ENCODE measurements at places on chromosomes 3 and 15. TPM values are rescaled to one million over a fixed set of nuclear protein-coding genes. Genes with fewer than 3 reads are reported as not detected.

GOLGA8R gene
- 24.6 TPM for total RNA-seq

SLC24A5 gene
- total RNA-seq: not detected

GOLGA6L4 gene
- total RNA-seq: 2.0 TPM

CCR5 gene
- total RNA-seq: 0.49 TPM

ITPR1 gene
- 210 TPM for total RNA-seq

ZPLD1 gene
- total RNA-seq: not detected

RBP2 gene
- not detected for total RNA-seq

MESP2 gene
- total RNA-seq: not detected

ESYT3 gene
- total RNA-seq: 25.1 TPM

RNF168 gene
- 21.3 TPM for total RNA-seq

TEX55 gene
- not detected for total RNA-seq

PPP1R14D gene
- total RNA-seq: not detected

CFAP92 gene
- total RNA-seq: 2.5 TPM

KCNAB1 gene
- total RNA-seq: 26.1 TPM

TM6SF1 gene
- total RNA-seq: 19.9 TPM

EIF4E3 gene
- 18.4 TPM for total RNA-seq

COL7A1 gene
- total RNA-seq: 0.34 TPM

C3orf33 gene
- total RNA-seq: 11.8 TPM

SPTSSB gene
- total RNA-seq: not detected

RASL12 gene
- total RNA-seq: 12.5 TPM

EPB42 gene
- total RNA-seq: not detected

GNAT1 gene
- not detected for total RNA-seq

CLRN1 gene
- not detected for total RNA-seq

All from thyroid gland (tissue), 4 donors.